ENCODE measurements at places on chromosomes 1 and 21. TPM values are rescaled to one million over a fixed set of nuclear protein-coding genes. Genes with fewer than 3 reads are reported as not detected.

The ICOSLG gene
- total RNA-seq: 124 TPM

The BCAN gene
- total RNA-seq: not detected

The PAPPA2 gene
- total RNA-seq: not detected

The CHRM3 gene
- not detected for total RNA-seq

The LCE1B gene
- total RNA-seq: not detected

The RGS4 gene
- total RNA-seq: not detected

The ZNF669 gene
- 20.8 TPM for total RNA-seq

The CFHR1 gene
- not detected for total RNA-seq

The G0S2 gene
- total RNA-seq: not detected

The KRTAP27-1 gene
- not detected for total RNA-seq

The XCL1 gene
- not detected for total RNA-seq

The SLC16A4 gene
- 2.6 TPM for total RNA-seq

The MFSD2A gene
- total RNA-seq: 3.9 TPM

The ZNF593OS gene
- total RNA-seq: not detected

The B4GALT2 gene
- 5.2 TPM for total RNA-seq

The NHLH1 gene
- 0.39 TPM for total RNA-seq

The GJA4 gene
- total RNA-seq: not detected

The HSD3B1 gene
- not detected for total RNA-seq

The KRTAP19-3 gene
- total RNA-seq: not detected

The CYP4B1 gene
- not detected for total RNA-seq

The GBP2 gene
- 29.2 TPM for total RNA-seq

The TRIM67 gene
- not detected for total RNA-seq

The ADCY10 gene
- 0.15 TPM for total RNA-seq

The LRRC53 gene
- not detected for total RNA-seq

The ELF3 gene
- 1.5 TPM for total RNA-seq

The S100A14 gene
- not detected for total RNA-seq

The SLC9C2 gene
- total RNA-seq: not detected

The SLC2A5 gene
- 29.5 TPM for total RNA-seq
